ENCODE measurements at places on chromosomes 13 and 19.
A peak's percentile ranks its signal among the peaks of the same experiment; 100 is the strongest.

- DNase-seq, result no peak
Observed at GRCh38 chr13:109254274-109254673, 532.1 kb downstream of the IRS2 start.

- DNase-seq, result no peak
Observed at GRCh38 chr13:50167224-50167947, 152.1 kb downstream of the KCNRG start.

DNA sequence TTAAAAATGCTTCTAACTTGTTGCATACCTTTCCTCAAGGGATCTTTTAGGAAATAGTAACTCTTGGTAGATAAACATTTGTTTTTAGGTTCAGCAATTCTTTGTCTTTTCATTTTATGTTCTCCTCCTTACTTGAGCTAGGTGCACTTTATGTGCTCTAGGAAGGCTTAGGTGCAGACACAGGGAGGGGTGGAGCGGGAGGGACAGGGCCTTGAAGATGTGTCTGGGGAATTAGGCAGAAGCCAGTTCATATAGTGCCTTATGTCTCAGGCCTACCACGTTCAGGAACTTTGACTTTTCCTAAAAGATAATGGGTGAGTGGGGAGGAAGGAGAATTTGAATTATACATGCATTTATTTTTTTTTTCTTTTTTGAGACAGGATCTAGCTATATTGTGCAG is 37.7 kb downstream of the IRS2 start:
- no peak for DNase-seq

DNA sequence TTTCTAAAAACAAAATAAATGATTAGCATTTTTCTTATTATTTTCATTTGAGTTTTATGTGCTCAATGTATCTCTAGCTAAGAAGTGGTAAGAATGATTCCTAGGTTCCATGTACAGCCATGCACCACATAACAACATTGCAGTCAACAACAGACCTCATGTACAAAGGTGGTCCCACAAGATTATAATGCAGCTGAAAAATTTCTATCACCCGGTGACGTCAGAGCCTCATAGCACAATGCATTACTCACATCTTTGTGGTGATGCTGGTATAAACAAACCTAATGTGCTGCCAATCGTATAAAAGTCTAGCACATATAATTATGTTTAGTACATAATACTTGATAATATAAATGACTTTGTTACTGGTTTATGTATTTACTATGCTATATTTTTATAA is 120.5 kb downstream of the SLC7A1 start:
- DNase-seq, result no peak

- peak; percentile 73 for DNase-seq
Observed at GRCh38 chr19:4909156-4909896, at the start of gene UHRF1. UHRF1 (plus strand) TSS chr19:4909501; CDS start chr19:4910886, 1,385 bp downstream.

DNA sequence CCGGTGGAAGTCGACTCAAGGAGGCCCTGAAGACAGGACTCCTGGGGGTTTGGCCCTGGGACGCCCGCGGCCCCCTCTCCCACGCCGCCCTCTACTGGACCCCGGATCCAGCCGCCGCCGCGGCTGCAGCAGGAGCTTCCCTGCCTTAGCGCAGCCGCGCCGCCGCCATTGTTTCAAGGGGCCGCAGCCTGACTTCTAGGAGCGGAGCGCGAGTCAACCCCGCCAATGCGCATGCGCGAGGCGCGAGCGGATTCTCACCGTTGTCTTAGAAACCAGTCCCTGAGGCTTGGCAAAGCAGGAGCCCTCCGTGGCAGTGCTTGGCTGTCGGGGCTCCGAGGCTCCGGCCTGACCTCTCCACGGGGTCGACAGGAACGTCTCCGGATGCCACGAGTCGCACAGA is 19.1 kb upstream of the ZNF420 start:
- no peak for DNase-seq

- DNase-seq, result no peak
Observed at GRCh38 chr13:50358231-50359040, 343.2 kb downstream of the KCNRG start.

DNA sequence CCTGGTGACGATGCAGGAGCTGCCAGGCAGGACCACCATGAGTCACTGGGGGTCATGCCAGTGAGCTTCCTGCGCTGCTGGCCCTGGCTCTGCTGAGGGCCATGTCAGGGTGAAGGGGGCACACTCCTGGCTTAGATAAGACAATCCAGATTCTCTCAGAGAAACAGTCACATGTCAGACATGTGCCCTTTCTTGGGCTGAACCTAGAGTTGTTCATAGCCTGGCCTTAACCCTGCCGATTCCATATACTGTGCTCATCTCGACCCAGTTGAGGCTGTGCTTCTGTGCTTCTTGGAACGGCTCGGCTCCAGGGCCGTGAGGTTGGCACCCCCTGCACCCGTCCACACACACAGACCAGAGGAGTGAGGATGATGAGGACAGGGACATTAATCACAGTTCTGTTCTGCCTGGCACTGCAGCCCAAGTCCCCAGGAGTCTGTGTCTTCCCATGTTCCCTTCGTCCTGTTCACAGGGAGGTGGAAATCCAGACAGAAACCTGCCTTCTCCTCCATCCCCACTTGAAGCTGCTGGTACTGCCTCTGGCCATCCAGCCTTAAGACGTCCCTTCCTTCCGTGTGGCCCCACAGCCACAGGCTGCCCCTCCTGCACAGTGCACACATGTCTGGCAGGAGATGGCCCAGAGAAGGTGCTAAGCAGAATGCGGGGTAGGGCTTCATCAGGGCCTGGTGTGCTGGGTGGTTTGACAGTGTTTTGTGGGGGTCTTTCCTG is 50.0 kb downstream of the LYL1 start:
- DNase-seq, result no peak

Measured in stimulated activated CD4-positive, alpha-beta T cell treated with anti-CD3 and anti-CD28 coated beads, Interleukin-2, amount 100 ng/mL, for 48 hours (primary cell).